ENCODE measurements at places on chromosomes 11 and 22. TPM values are rescaled to one million over a fixed set of nuclear protein-coding genes. Genes with fewer than 3 reads are reported as not detected.

GRCh38 chr11:119486016-119486415, 63.0 kb upstream of the THY1 start:
- no peak for DNase-seq

DNA sequence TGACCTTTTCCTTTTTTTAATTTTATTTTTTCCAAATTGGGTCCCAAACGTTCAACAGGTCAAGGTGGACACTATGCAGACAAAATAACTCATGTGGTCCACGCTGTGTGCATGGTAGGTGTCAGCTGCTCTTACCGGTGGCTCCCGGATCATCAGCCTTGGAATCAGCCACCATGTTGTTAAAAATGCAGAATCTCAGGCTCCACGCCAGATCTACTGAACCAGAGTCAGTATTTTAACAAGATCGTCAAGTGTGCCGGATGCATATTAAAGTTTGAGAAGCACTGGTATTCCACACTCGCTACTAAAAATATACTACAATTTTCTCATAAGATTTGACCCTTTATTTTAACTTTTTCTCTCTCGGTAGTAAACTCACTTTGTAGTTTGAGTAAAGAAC, 553 bp upstream of the LDLRAD3 start:
- DNase-seq, result no peak

CRYBB2 gene
- not detected for total RNA-seq

DNA sequence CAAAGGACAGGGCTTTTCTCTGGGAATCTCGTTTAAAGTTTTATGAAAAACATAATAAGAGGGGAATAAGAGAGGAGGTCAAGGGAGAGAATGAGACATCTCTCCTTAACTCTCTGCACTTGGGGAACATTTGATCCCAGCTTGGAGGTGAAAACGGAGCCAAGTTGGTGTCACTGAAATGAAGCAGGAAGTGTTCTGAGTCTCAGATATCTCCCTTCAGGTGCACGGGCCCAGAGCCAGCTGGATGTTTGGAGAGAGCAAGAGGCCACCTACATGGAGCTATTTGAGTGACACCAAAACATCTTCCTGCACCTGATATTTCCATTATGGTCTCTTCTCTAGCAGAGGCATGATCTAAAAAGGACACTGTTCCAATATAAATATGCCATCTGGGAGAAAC, 85.7 kb downstream of the BLID start:
- no peak for DNase-seq

- DNase-seq, result no peak
Measured at GRCh38 chr11:116114198-116114651, 610.0 kb upstream of the CADM1 start.

DNA sequence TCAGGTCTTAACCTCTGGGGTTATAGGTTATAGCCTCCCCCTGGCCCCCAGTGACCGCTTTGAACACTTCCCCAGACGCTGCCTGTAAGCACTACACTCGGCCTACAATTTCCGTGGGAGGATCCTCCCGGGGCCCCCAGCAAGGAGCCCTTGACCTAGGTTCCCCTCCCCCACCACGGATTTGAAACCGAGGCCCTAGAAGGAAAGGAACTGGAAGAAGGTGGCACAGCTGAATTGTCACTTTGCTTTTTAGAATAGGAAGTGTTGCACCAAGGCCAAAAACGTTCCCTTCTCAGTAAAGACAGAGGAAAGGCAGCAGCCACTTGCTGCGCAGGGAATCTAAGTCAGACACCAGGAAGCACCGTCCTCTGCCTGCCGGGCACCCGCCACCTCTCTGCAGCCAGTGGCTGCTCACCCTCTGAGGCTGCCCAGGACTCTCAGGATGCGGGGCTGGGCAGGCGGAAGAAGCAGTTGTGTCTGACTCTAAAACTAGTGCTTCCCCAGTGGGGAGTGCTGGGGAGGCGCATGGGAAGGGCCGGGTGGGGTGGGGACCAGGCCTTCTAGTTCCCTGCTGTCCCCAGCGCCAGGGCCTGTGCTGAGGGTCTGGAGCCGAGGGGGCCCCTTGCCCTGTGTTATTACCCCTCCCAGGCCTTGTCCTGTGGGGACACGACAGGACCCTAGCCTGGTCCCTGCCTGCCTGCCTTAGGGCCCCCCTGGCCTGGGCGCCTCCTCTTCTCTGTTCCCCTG, 7.9 kb upstream of the FLRT1 start:
- DNase-seq, result no peak

DEUP1 gene
- total RNA-seq, result not detected

DNA sequence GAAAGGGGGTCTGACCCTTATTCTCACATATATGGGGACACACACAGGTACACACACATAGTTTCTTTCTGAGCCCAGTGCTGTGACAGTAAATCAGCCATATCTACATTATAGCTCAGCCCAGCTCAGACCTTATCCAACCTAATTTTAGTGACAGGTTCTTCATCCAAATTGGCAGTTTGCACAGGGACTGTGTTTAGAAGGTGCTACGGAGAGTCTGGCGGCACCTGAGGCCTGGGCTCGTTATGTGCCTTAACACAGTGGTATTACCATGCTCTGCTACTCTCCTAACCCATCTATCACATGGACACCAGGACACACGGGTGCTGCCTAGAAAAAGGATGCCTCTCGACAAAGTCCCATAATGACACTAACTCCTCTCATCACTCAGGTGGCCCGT, 109.3 kb downstream of the GALNT18 start:
- DNase-seq, result no peak

TRIM49 gene
- not detected for total RNA-seq
